ENCODE measurements at places on chromosomes 1 and 21.
A peak's percentile ranks its signal among the peaks of the same experiment; 100 is the strongest.

GRCh38 chr1:199813198-199813597 is 214.3 kb upstream of the NR5A2 start:
- DNase-seq: no peak

DNA sequence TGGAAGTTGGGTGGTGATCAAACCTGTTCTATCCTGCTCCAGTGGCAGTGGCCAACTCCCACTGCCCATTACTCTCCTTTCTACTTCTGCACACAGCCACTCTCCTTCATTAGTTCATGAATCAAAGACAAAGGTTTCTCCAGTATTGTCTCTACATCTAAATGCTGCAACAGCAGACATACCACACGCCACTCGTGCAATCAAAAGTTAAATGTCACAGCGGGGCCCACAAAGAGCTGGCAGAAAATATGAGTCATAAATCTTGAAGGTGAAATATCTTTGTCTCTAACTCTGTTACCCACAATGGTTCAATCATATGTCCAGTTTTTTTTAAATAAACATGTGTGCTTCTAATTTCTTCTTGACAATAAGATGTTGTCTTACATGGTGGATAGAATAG is 13.3 kb downstream of the APCS start:
- no peak for DNase-seq

DNA sequence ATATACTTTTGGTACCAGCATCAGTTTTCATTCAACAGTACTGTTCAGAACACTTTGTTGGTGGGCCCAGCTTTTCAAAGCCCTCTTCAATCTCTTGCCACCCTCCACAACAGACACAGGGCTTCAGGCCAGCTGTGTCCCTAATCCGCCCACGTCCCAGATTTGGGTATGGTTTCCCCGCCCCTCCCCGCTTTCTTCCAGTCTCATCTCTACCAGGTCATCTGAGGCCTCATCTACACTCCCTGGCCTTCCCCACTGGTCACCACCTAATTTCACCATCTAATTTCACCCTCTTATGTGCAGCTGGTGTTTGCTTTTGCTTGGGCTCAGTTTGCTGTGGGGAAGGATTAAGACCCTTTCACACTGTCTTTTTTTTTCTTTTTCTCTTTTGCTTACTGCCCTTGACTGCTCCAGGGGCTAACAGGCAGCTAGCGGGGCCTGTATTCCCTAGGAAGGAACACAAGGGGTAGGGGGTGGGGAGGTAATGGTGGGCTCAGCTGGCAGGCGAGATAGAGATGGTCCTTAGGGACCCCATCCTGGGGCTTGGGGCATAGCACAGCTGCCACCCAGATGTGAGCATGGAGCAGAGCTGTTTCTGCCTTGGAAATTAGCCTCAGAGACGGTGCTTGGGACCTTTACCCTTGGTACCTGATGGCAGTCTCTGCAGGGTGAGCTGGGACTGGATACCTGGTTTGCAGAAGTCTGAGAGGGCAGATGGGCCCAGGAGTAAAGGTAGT is 3.8 kb upstream of the EPB41 start:
- no peak for DNase-seq

- DNase-seq: peak; percentile 67
Observed at GRCh38 chr1:163410073-163410999, 88.6 kb downstream of the NUF2 start.

DNA sequence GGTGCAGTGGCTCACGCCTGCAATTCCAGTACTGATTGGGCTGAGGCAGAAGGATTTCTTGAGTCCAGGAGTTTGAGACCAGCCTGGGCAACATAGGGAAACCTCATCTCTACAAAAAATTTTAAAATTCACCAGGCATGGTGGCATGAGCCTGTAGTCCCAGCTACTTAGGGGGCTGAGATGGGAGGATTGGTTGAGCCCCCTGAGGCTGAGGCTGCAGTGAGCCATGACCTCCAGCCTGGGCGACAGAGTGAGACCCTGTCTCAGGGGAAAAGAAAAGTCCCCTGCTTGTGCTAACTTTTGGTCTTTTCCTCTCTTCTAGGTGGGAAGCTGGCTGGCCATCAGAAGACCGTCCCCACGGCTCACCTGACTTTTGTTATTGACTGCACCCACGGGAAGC is 1.6 kb downstream of the SRARP start:
- DNase-seq: no peak

- DNase-seq: no peak
Observed at GRCh38 chr1:170262276-170262939, 116.6 kb downstream of the NTMT2 start.

DNA sequence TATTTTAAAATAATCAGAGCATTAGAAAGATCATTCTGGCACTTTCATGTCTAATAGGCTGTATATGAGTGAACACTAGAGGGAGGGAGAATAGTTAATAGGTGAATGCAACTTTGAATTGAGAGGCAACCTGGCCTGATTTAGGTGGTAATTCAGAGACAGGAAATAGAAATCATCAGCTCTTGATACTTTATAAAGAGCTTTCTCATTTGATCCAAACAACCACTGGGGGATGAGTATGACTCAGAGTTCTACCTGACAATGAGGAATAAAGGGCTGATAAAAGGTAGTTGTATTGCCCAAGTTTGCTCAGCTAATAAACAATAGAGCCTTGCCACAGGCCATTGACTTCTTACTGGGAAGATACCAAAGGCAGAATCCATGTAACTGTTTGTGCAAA is 5.2 kb upstream of the FAM89A start:
- no peak for DNase-seq

GRCh38 chr1:36766481-36766880 is 267.8 kb downstream of the GRIK3 start:
- no peak for DNase-seq

- no peak for DNase-seq
Observed at GRCh38 chr1:26067432-26067911, at the start of gene TRIM63. Gene TRIM63 (minus strand): TSS chr1:26067630. CDS start chr1:26067494, 136 bp downstream.

GRCh38 chr1:232622378-232622777 is 7.6 kb downstream of the SIPA1L2 start:
- DNase-seq: no peak

GRCh38 chr1:98733782-98734112 is 72.2 kb downstream of the SNX7 start:
- DNase-seq: no peak

GRCh38 chr1:208248991-208249696 is 5.0 kb upstream of the PLXNA2 start:
- no peak for DNase-seq

DNA sequence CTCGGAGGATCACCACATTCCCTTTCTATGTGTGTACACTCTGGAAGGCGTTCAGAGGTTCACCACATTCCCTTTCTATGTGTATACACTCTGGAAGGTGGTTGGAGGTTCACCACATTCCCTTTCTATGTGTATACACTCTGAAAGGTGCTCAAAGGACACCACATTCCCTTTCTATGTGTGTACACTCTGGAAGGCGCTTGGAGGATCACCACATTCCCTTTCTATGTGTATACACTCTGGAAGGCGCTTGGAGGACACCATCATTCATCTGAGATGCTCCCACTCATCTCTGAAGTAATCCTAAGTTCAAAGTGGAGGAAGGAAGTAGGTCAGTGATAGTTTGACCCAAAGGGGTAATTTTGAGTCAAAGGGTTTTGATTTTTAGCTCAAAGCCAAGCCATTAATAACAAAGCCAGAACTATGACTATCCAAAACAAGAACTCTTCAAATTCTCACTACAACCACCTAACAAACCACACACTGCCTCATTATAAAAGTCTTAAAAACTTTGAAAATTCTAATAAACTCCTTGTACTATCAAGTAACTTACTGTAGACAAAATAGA is 32.9 kb downstream of the NRIP1 start:
- no peak for DNase-seq

GRCh38 chr1:72140222-72140621 is 142.1 kb downstream of the NEGR1 start:
- no peak for DNase-seq

GRCh38 chr1:68128820-68129219 is 78.4 kb upstream of the DIRAS3 start:
- DNase-seq: no peak

DNA sequence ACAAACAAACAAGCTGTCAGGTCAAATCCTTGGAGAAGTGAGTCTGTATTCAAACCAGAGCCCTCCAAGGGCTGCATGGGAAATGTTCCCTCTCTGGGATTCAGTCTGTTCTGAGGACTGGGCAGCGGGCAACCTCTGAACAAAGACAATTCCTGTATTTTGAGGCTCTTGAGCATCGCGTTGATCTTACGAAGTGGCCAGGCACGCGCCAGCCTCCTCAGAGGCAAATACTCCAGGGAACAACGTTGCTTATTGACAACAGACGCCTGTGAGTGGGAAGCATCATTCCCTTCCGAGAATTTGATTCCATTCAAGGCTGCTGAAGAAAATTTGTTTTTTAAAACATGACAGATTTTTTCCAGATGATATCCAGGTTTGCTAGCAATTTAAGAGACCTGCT is 20.0 kb upstream of the TACSTD2 start:
- DNase-seq: no peak

- DNase-seq: no peak
Observed at GRCh38 chr1:236039740-236040685, 24.9 kb downstream of the NID1 start.

- DNase-seq: no peak
Observed at GRCh38 chr1:32868806-32869455, 1.8 kb downstream of the FNDC5 start.

- no peak for DNase-seq
Observed at GRCh38 chr1:14674030-14674429, 75.5 kb downstream of the KAZN start.

GRCh38 chr1:59356627-59357026 is 59.7 kb downstream of the FGGY start:
- no peak for DNase-seq

GRCh38 chr1:4267381-4268261 is 367.5 kb upstream of the C1orf174 start:
- DNase-seq: no peak

DNA sequence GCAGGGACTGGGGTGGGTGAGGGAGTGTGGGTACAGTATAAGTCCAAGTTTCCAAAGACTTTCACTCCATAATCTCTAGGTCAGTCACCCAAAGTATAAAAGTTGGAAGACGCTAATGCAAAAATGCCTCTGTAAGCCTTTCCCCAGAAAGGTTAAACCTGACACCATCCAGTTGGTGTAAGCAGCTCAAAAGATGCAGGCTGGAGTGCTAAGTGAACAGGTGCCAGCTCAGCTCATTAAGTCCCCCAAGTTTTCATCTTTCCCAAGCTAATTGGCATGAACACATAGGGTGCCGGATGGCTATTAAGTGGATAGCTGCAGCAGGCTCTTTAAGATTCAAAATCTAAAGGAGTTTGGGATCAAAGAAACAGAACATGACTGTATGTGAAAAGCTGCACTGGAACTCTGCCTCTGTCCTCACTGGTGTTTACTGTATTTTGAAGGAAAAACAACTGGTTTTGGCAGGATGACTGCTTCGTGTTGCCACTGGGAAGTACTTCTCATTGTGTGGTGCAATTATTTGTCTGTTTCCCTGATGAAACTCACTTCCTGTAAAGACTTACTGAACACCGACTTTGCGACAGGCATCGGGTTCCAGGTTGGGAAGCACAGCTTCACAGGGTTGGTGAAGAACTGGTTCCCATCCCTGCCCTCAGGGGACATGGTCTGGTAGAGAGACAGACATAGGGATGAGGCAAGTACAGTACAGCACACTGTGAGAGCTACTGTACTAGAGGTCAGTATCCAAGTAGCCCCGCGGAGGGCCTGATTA is 152.7 kb downstream of the DAB1 start:
- DNase-seq: no peak
